Stimulated activated CD4-positive, alpha-beta T cell treated with anti-CD3 and anti-CD28 coated beads, TNF-alpha, amount 100 ng/mL, for 1 hour (primary cell): ENCODE measurements at places on chromosomes 1 and 21.

GRCh38 chr1:202733251-202733650 is 23.0 kb upstream of the SYT2 start:
- DNase-seq: no peak

DNA sequence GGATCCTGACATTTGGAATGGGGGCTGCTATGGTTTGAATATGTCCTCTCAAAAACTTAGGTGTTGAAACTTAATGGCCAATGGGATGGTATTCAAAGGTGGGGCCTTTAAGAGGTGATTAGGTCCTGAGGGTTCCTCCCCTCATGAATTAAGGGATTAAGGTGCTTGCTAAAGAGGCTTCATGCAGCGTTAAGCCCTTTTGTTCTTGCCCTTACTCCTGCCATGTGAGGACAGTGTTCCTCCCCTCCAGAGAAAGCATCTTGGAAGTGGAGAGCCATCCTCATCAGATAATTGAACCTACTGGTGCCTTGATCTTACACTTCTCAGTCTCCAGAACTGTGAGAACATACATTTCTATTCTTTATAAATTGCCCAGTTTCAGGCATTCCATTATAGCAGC is 146.6 kb downstream of the KCNJ6 start:
- DNase-seq: no peak

- DNase-seq: no peak
These were observed 44.3 kb upstream of the ERRFI1 start for GRCh38 chr1:8070381-8070811.

DNA sequence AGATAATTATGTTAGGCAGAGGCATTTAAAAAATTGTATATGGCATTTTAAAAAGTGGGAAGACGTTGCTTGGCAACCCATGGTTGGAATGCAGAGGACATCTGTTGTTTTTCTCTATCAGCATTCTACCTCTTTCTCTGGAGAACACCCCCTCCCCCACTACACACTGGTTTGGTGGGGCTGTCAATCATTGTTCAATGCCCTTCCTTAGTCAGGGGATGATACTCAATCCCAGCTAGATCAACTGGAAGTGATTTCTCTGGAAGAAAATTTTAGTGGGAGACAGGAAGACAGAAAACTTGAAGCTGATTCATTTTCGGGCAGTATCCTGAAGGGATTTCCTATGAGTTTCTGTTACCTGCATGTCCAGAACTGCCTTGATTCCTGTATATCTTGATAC is 35.7 kb upstream of the CAP1 start:
- DNase-seq: no peak

DNA sequence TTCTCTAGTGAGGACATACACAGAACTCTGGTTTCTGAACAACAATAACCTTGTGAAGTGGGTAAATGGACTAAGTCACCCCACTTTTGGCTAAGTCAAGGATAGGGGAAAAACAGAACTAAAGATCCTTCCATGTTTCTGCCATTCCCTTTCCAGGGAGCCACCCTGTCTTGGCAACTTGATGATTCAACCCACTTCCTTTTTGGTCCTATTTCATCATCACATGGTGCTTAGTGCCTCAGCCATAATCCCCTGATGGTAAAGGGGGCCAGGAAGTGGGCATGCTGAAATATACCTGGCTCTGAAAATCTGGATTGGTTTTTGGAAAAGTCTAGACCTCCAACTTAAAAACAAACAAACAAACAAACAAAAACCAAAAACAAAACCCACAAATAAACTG is 206.4 kb upstream of the FOXD3 start:
- DNase-seq: no peak

DNA sequence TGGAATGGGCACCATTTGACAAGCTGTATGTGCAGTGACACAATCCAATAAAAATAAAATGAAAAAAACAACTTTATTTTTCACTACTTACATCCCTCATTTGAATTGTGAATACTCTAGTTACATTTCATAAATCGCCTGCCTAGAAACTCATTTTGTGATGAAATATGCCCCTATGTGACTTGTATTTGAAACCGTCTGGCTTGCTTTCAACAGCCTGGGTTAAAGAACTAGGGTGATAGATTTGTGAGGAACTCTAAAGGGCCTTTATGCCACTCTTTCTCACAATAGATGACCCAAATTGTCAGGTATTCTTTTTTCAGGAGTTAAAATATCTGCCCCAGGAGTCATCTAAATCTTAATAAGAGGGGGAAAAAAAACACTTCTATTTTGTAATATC is 137.9 kb downstream of the DAB1 start:
- no peak for DNase-seq

- no peak for DNase-seq
These were observed 538.0 kb upstream of the CAMK1G start for GRCh38 chr1:209045331-209046057.
